ENCODE measurements at places on chromosomes 1 and 21. TPM values are rescaled to one million over a fixed set of nuclear protein-coding genes. Genes with fewer than 3 reads are reported as not detected.

The RNF186 gene
- total RNA-seq = not detected

The NMNAT1 gene
- 11.9 TPM for total RNA-seq

The TLCD4 gene
- total RNA-seq = 15.9 TPM

The LCE1E gene
- total RNA-seq = not detected

The NES gene
- 49.5 TPM for total RNA-seq

The MPZ gene
- total RNA-seq = 5.5 TPM

GRCh38 chr1:241934201-241934848 is 23.2 kb upstream of the BECN2 start:
- DNase-seq = no peak

DNA sequence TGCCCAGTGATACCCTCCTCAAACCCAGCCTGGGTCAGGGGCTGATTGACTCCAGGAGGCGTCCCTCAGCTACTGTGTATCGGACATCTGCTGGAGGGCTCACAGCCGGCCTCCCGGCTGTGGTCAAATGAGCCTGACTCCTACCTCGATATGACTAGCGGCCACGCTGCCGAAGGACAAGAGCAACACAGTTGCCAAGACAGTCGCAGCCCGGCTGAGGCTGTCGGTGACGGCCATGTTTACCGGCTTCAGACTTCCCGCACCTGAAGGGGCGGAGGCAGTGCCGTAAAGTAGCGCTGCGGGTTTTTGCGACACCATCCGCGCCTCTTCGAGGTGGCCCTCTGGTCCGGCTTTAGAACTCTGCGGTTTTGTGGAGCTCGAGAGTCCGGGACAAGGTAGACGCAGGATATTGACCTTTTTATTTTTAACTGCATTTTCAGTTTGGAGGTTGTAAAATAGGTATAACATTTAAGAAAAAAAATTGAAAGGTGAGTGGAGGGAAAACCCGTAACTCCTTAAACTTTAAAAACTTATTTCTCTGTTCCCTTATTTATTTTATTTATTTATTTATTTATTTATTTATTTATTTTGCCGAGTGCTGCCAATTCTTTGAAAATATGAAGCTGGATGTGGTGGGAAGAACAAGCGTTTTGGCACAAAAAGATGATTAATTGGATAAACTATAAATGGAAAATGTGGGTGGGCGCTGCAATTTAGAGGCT is at the start of gene PIGK:
TSS of gene PIGK (minus strand) at position 265 of the 722 bp plus-strand sequence. CDS start at position 237, 28 bp downstream.
- peak; percentile 94 for DNase-seq

GRCh38 chr1:154813846-154814505 is 56.1 kb downstream of the KCNN3 start:
- DNase-seq = no peak

DNA sequence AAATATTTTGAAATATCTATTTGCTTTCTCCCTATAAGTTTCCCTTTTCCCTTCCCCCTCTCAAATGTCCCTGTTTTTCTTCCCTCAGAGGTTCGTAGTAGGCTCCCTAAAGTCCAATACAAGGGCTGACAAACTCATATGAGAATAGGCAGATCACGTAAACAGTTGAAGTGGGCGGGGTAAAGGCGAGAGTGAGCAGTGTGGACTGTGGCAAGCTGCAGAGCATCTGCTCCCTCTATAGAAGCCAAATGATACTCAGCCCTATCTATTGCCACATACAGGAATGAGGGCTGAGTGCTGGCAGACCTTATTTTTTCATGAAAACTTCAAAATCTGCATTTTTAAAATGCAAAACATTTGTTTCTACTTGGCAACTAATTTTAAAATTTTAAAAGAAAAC is 26.3 kb downstream of the PRDX6 start:
- no peak for DNase-seq

- no peak for DNase-seq
Measured at GRCh38 chr1:100075773-100076172, 57.0 kb downstream of the SASS6 start.

DNA sequence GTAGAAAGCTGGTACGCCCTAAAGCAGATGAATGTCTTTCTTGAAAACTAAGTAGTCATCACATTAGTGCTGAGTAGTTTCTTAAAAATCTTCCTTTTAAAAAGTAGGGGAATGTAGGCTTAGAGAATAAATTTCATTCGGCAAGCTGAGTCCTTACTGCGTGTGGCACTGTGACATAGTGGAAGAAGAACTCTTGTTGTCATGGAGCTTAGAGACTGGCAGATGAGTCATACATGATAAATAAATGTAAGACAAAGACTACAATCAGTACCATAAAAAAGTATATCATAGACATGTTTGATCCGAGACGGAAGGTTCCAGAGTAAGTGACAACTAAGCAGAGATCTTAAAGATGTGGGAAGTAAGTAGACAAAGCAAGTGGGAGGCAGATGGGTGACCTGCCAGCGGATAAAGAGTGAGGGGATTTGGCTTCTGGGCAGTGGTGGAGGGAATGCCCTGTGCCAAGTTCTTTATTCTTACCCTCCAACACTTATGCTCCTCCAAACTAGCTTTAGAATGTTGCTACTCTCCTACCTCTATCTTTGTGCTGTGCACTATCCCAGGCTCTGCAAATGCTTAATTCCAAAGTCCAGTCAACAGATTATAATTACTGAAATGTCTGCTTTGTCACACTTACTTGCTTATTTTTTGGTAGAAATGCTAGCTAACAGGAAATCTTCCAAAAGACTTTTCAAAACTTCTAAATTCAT is 608.5 kb upstream of the USP24 start:
- no peak for DNase-seq

- no peak for DNase-seq
Measured at GRCh38 chr1:66041654-66042053, 249.0 kb downstream of the PDE4B start.

GRCh38 chr21:36166705-36167104 is 10.1 kb downstream of the DOP1B start:
- DNase-seq = no peak

DNA sequence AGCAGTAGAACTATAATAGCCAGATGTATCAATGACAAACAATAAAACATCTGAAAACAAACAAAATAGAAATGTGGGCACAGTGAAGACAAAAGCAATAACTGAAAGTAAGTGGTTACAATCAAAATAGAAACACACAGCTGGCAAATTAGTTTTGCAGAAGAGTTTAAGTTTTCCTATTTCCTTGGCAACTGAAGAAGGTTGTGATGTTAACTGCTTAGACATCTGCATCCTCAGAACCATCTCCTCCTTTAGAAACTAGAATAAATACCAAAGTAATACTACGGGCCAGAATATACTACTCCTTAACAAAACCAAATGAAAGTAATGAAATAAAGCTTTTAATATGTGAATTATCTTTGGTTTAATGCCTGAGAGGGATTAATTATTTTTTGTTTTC is 605.5 kb downstream of the LTN1 start:
- DNase-seq = no peak

GRCh38 chr1:115669002-115669673 is 27.4 kb downstream of the VANGL1 start:
- DNase-seq = no peak

DNA sequence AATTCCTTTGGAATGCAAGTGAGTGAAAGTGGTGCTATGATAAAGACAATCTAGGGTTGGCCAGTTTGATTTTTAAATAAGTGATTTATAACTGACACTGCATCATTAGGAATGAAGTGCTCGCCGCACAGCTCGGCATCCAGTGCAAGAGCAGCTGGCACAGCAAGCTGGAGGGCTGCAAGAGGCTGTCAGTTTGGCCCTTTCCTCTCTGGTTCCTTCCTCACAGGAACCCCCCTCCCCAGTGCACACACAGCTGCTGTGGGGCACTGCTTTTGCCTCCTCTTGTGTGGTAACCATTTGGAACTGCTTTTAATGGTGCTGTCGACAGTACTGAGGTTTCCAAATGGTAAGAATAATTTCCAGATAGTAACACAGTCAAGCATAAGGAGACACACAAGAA is 10.4 kb upstream of the BCAR3 start:
- DNase-seq = no peak

- DNase-seq = no peak
Measured at GRCh38 chr1:246726881-246727280, 2.7 kb downstream of the SCCPDH start.

DNA sequence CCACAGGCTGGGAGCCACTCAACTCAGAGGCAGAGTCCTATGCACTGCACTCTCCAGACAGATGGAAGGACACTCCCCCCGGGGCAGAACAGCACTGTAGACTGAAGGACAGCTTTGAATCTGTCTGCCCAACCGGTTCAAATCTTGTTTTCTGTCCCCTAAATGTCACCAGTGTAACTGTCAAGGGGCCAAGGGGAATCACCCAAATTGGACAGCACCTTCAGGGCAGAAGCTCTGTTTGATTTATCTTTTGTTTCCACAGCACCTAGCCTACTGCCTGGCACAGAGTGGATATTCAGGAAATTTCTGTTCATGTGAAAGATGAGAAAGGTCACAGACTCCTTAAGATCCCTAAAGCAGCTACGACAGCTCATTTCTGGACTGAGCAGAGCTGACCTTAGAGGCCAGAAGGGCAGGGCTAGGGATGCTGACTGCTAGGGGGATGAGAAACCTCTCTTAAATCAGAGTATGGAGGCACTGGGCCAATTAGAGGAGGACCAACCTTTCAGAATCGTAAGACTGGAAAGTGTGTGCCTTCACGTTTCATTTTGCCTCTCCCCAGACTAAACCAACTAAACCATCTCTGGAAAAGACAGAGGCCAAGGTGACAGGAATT is 41.0 kb downstream of the ITPKB start:
- DNase-seq = no peak

- DNase-seq = no peak
Measured at GRCh38 chr1:169012416-169012815, 94.1 kb upstream of the ATP1B1 start.

GRCh38 chr1:226891346-226891745 is 20.9 kb downstream of the PSEN2 start:
- peak; percentile 45 for DNase-seq

- DNase-seq = no peak
Measured at GRCh38 chr21:17612023-17612564, 607 bp downstream of the BTG3 start.

- DNase-seq = no peak
Measured at GRCh38 chr1:34845131-34845901, 14.2 kb downstream of the SMIM12 start.

GRCh38 chr1:221940631-221941030 is 198.7 kb upstream of the DUSP10 start:
- no peak for DNase-seq

- no peak for DNase-seq
Measured at GRCh38 chr1:102857251-102857650, 251.1 kb downstream of the COL11A1 start.

DNA sequence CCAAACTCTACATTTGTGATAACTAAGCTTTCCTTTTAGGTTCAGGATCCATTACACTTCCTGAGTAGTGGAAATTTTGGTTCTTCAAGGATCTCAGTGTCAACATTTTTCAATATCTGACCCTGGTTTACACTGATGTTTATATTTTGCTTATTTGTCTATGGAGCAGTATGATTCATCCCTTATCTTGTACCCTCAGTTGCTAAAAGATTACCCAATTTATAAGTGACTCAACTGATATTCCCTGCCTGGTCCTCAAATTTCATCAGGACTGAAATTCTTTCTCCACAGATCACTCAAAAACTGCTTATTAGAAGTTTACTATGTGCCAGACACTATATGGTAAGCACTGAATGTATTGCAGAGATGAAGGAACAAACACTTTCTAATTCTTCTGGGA is 139.1 kb upstream of the CHRM3 start:
- no peak for DNase-seq

- no peak for DNase-seq
Measured at GRCh38 chr1:40122855-40123254, 25.8 kb upstream of the PPT1 start.

GRCh38 chr1:162349635-162350330 is 26.9 kb downstream of the SPATA46 start:
- no peak for DNase-seq

- DNase-seq = no peak
Measured at GRCh38 chr1:180353945-180354344, 123.9 kb downstream of the LHX4 start.

DNA sequence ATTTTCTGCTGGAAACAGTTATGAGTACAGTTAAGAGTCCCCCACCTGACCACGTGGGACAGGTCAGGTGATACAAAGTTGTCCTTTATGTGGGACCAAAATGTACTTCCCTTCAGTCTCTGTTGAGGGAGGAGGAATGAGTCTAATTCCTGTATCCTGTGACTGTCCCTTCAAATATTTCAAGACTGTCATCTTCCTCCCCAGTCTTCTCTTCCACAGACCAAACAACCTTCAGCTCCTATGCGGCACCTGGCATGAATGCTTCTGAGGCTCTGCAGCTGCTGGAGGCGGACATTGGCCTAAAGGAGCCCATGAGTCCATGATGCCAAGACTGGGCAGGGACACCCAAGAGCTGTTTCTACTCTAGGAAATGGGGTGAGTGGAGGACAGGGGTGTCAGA is 72.1 kb upstream of the SIM2 start:
- no peak for DNase-seq

- DNase-seq = no peak
Measured at GRCh38 chr21:35503671-35504070, 454.6 kb upstream of the RUNX1 start.

DNA sequence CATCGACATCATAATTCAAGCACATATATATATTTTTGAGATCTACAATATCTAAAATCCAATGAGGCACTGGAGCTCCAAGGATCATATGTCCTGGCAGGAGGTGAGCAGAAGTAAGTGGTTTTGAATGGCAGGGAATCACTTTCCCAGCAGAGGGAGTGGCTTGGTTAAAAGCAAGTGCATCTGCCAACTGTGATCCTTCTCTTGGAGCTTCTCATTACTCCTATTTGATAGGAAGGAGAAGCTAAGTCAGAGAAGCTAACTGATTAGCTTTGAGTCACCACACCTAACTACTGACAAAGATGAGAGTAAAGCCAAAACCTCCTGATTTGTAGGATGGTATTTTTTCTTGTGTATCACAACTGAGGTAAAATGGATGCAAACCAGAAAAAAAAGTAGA is 55.0 kb downstream of the ALG14 start:
- DNase-seq = no peak

DNA sequence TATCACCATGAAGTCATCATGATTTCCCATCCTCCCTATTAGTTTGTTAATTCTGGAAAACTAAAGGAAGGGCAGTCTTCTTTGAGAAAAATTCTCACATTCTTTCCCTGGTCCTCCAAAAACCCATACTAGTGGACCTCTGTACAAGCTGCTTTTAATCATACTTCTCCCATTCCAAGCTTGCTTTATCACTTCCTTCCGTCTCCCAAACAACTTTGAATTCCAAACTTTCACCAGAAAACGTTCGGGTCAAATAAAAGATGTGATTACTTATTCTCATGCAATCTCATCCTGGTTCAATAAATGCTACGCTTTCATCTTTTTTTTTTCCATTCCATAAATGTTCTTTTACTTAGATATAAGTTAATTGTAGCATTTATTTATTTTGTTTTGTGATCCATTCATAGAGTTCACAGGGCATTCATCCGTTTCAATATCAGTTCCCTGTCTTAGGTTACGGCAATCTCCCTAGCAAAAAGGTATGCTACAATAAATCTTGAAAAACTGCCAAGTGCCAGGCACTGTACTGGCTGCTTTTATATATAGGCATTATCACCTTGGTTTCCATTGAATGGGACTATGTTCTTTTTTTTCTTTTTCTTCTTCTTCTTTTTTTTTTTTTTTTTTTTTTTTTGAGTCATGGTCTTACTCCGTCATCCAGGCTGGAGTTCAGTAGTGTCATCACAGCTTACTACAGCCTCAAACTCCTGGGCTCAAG is 100.2 kb upstream of the GREM2 start:
- DNase-seq = no peak

GRCh38 chr1:64459743-64460142 is 10.2 kb upstream of the CACHD1 start:
- no peak for DNase-seq

Measured in mesenteric fat pad (tissue), 1 donor.